Lower lobe of right lung (tissue), 2 donors: ENCODE measurements at places on chromosomes 5 and 9. TPM values are rescaled to one million over a fixed set of nuclear protein-coding genes. Genes with fewer than 3 reads are reported as not detected.

GRCh38 chr5:346229-346935 is 24.9 kb downstream of the AHRR start:
- DNase-seq, result no peak

GRCh38 chr9:95733741-95734666 is 141.5 kb upstream of the ERCC6L2 start:
- no peak for DNase-seq

GRCh38 chr5:1541702-1542400 is 18.1 kb upstream of the LPCAT1 start:
- no peak for DNase-seq

DNA sequence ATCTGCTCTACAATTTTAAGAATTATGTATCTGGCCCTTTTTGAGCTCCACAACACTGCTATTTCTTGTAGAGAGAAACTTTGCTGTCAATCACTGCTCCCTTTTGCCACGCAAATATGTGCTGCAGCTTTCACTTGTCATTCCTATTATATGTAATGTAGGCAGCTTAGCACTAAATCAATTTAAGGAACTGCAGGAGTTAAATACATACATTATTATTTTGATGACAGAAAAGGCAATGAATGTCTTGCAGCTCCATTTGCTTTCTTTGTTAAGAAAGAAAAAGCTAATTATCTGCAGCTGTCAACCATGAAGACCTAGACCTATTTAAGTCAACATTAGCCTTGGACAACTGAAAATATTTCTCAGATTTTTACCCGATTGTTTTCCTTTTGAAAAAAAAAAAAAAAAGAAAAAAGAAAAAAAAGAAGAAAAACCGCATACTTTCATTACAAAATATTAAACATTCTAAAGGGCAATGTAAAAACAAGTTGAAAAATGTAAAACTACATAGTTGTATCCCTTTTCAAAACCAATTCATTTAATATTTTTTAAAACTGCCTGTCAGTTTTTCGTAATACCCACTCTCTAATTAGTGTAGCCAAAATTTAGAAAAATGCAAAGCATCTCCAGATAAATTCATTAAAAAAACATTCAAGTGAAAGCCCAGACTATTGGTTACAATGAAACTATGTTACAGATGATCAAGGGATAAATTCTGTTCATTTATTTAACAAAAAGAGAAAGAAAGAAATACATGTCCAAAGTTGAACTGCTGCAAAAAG is 57.2 kb downstream of the RFX3 start:
- DNase-seq, result no peak

GRCh38 chr9:18516965-18517364 is 43.0 kb downstream of the ADAMTSL1 start:
- no peak for DNase-seq

- DNase-seq, result no peak
Measured at GRCh38 chr5:42168091-42168670, 243.1 kb downstream of the FBXO4 start.

GRCh38 chr5:57202811-57203210 is 29.0 kb downstream of the GPBP1 start:
- no peak for DNase-seq

DNA sequence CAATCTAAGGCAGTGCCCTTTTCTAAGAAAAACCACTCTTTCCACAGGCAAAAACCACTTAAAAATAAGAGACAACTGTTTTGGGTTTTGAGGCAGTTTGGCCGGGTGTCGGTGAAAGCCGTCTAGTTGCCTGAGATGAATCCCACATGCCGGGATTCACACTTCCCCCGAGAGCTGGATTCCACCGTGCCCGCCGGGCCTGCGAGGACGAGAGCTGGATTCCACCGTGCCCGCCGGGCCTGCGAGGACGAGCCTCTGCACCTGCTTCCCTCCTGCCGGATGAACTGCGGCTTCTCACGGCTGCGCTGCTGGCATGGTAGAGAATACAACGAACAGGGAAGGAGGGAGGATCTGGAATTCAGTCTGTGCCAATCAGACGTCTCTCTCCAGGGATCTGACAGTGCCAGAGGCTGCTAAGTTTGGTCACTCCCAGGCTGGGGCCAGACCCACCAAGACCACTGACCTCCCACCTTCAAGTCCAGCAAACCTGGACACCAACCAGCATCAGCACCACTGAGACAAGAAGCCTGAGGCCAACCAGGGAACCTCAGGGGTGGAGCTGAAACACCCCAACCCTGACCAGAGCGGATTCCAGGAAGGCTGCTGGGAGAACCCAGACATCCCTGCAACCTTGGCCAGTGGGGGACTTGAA is 23.0 kb downstream of the VAV2 start:
- DNase-seq, result peak; percentile 41

DNA sequence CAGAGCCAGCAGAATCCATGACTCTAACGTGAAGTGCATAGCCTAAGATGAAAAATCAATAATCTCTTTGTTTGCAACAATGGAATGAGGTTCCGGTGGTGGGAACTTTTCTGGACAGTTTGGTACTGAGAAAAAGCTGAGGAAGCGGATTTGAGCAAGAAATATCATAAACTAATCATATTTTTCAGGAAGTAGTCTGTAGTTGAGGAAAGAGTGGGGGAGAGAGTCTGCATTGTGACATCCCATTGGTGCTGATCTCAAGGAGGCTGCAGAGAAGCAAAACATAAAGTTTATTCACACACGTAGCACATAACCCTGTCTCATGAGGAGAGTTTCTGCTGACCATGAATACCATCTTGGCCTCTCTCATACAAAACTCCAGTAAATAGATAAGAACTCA is 15.8 kb upstream of the FCHO2 start:
- no peak for DNase-seq

GRCh38 chr5:119037496-119038215 is 33.2 kb upstream of the DMXL1 start:
- no peak for DNase-seq

DNA sequence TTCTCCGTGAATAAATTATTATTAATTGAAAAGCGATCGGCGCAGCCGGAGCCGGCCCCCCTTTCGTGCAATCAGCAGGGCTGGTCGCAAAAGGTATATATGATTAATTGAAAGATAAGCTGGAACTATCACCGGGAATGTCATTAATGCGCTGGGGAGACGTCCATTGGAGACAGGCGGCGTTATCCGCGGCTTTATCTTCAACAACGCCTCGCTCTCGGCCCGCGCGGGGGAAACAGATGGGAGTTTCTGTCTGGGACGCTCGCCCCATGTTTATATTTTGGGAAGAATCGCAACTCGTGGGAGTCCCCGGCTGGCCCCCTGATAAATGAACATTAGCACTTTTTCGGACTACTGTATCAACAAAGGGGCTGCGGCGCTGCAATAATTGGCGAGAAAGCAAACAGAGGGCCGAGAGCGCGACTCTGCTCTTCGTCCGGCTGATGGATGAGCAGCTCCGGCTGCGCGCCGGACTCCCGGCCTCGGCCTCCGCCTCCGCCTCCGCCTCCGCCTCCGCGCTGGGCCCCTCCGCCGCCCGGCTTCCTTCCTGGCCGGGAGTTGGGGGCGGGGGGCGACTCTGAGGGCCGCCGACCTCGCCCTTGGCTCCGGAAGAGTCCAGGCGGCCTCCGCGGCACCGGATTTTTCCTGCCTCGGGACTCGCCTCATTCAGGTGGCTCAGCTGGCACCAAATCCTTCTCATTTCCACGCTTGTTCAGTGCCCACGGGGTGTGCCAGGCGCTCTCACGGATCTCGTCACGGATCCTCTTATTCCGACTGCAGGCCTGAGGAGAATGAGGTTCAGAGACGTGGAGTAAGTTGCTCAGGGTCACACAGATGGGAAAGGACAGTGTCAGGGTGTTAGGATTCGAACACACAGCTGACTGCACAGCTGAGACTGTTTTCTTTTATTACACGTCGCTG is 3.6 kb upstream of the NKX2-5 start:
- DNase-seq, result no peak

Gene NAIP
- 43.9 TPM for total RNA-seq

Gene PRLR
- total RNA-seq, result 3.2 TPM

Gene GPR150
- 0.18 TPM for total RNA-seq

Gene F12
- 0.80 TPM for total RNA-seq

Gene SV2C
- total RNA-seq, result 0.32 TPM

Gene GZMA
- 9.6 TPM for total RNA-seq

Gene ADAMTS19
- not detected for total RNA-seq

Gene RNF38
- 48.9 TPM for total RNA-seq

Gene SLC23A1
- total RNA-seq, result 1.4 TPM

Gene GAPVD1
- 70.6 TPM for total RNA-seq

Gene GMCL2
- not detected for total RNA-seq
